Stimulated activated CD4-positive, alpha-beta T cell treated with anti-CD3 and anti-CD28 coated beads, Interleukin-4, amount 100 ng/mL, for 48 hours (primary cell): ENCODE measurements at places on chromosomes 4 and X.

- no peak for DNase-seq
These were observed 151.8 kb downstream of the SMIM20 start for GRCh38 chr4:26065833-26066232.

- DNase-seq, result no peak
These were observed 3.3 kb downstream of the TRIM2 start for GRCh38 chr4:153207567-153207966.

DNA sequence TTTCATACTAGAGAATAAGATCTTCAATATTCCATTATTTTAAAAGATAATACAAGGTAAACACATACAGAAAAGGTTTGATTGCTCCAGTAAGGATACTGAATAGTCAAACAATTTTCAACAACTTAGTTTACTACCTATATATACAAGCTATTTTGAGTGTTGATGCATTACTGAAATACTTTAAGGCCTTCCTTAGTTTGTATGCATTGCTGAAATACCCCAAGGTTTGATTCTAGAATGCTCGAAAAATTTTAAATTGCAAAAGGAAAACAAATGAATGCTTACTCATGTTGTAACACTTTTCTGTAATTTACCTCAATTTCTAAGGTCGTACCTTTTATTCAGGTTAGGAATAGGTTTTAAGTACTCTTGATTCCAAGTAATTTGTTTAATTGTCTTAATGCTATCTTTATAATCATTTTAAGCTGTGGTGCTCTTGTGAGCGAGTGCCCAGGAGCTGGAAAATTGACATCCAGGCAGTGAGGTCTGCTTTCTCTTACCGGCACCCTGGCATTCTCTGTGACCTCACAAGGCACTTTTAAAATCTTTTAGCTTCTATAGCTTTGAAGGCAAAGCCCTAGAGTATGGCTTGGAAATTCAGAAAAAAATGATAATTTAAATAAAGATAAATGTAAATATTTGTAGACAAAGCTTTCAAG, 114.0 kb downstream of the BMPR1B start:
- DNase-seq, result no peak

DNA sequence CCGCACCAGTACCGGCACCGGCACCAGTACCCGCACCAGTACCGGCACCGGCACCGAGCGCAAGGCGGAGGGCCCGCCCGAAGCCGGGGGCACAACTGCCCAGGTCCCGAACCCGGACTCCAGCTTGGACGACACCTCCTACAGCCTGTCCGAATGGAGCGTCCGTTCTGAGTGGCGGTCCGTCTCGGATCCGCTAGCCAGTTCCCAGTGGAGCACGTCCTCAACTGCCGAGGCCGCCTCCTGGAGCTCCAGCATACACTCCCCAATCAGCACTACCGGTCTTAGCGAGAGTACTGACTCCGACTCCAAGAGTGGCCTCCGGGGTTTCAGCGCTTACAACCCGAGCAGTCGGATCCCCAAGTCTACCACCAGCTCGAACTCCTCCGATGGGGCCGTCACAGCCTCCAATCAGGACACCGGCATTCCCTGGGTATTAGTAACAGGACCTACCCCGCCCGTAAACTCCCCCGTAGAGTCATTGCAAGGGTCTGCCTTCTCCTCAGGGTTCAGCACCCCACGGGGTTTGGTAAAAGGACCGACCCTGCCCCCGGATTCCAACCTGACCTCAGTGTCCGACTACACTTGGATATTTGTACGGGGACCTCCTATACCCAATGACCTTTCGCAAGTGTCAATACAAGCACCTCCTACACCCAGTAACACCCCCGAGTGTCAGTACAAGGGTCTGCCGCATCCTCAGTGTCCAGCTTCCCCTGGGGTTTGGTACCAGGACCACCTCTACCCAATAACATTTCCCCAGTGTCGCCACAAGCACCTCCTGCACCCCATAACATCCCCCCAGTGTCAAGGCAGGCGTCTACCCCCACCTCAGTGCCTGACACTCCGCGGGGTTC, 721 bp upstream of the MAOA start:
- DNase-seq, result peak; percentile 8

- DNase-seq, result no peak
These were observed 104.5 kb downstream of the AR start for GRCh38 chrX:67648361-67648760.

GRCh38 chr4:48780865-48781214, 761 bp upstream of the FRYL start:
- DNase-seq, result no peak

GRCh38 chr4:2830632-2831610, 12.7 kb upstream of the ADD1 start:
- no peak for DNase-seq

GRCh38 chrX:21374163-21374993, at the start of gene CNKSR2:
CNKSR2 (plus strand) TSS chrX:21374418; CDS start chrX:21374898, 480 bp downstream.
- DNase-seq, result peak; percentile 51

DNA sequence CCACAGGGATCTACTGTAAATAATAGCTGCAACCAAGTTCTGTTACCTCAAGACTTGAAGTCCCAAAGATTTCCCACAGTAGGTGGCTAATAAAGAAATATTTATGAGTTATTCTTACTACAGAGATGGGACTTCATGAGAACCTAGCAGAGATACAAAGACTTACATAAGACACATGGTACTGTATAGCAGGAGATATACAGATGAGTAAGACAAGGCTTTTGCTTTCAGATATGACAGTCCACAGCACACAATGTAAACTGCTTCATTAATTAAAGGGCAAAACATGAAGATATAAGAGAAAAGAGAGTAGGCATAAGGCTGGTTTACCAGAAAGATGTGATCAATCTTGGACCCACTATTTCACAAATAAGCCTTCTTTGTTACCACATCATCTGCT, 6.6 kb downstream of the ANKRD17 start:
- DNase-seq, result no peak

GRCh38 chr4:54539500-54540029, 118.2 kb upstream of the KIT start:
- DNase-seq, result no peak

DNA sequence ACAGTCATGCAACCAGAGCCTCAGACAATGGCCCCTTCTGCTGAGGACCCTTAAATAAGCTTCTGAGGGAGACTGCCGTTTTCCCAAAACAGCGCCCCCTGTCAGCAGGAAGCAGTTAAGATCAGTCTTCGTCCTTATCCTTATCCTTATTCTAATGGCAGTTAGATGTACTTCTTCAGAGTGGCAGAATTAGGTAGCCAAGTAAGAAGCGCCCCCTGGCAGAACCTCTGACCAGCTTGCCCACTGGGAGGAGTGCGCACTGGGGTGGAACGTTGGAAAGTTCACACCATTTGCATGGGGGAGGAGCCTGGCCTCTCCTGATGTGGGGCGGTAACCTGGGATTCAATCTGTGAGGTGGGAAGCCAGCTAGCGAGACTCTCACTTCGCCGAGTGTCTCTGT, 133.6 kb upstream of the QRFPR start:
- DNase-seq, result no peak

- DNase-seq, result no peak
These were observed 9.5 kb upstream of the TLR8 start for GRCh38 chrX:12896935-12897334.

GRCh38 chrX:131792789-131793462, 230.2 kb upstream of the STK26 start:
- DNase-seq, result no peak

- DNase-seq, result no peak
These were observed 207.8 kb upstream of the SLC7A11 start for GRCh38 chr4:138449938-138450337.

GRCh38 chr4:158033416-158034120, 139.3 kb downstream of the GASK1B start:
- no peak for DNase-seq

DNA sequence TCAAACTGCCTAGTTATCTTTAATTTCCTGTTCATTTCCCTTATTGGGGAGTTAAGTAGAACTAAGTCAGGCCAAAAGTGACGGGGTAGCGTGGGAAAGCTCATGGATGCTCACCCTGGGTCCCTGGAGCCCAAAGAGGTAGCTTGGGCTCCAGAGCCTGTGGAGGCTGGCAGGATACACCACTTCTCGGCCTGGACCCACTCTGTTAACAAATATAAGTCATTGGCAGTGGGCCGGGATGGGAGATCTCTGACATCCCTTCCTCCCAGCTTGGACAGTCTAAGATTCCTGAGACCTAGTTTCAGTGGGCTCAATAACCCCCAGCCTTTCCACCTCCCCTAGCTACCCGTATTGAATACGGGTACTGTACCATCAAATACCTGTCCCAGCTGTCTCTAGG, 106.1 kb downstream of the EFNB1 start:
- DNase-seq, result no peak

GRCh38 chrX:10015723-10016518, 48.8 kb downstream of the CLDN34 start:
- no peak for DNase-seq

GRCh38 chr4:146165840-146166239, 9.7 kb upstream of the LSM6 start:
- no peak for DNase-seq

DNA sequence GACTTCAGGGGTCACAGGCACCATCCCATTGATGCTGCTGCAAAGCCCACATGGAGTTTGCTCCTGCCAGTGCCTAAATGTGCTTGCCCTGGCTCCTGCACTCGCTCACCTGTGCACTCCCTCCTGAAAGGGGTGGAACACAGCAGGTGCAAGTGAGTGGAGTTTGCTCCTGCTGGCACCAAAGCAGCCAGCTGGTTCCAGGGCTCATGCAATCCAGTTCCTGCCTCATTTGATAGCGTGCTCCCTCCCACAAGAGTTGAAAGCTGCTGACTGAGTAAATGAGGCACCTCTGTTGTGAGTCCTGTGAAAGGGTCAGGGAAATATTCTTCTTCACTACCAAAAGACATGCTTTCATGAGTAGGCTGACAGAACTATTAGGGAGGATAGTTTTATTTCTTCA, 30.5 kb downstream of the CXCL8 start:
- no peak for DNase-seq

DNA sequence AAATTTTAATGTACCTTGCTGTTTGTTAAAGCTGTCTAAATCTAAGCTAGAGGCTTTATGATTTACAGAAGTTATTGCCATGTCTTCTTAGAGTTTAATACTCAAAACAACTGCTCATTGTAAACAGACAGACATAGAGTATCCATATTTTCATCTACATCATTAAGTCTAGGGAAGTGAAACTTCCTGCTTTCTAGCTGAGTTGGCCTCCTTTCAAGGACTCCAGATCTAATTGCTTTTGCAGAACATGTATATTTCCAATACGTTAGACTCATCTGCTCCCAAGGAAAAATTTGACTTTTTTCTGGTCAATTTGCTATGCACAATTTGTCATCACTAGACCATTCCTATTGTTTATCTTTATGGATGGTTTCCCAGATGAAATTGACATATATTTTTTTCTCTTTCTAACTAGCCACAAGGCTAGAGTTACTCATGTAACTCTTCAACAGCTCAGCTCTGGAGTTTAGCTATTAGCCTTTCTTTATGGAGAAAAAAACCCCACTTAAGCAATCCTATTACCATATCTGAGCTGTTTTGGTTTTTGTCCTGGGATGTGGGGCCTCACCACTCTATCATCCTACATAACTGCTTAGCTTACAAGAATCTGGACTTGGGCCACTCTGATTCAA, 122.9 kb downstream of the PPA2 start:
- no peak for DNase-seq

GRCh38 chr4:122830426-122831095, 3.9 kb downstream of the FGF2 start:
- DNase-seq, result no peak

DNA sequence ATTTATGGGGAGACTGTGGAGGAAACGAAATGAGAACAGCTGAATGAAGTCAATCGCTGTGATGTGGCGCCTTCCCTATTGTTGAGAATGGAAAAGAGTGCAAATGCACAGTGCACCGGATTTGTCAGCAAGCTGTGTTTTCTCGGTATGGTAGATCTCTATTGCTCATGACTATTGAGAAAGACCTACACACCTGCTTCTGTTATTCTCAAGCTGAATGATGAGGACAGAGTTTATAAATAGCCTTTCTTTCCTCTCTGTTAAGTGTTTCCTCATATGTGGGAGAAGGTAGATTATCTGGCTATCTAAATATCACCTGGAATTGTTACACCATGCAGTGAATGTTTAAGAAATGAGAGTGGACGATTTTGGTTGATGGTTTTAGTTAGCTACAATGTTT, 650.7 kb downstream of the IL1RAPL1 start:
- no peak for DNase-seq

DNA sequence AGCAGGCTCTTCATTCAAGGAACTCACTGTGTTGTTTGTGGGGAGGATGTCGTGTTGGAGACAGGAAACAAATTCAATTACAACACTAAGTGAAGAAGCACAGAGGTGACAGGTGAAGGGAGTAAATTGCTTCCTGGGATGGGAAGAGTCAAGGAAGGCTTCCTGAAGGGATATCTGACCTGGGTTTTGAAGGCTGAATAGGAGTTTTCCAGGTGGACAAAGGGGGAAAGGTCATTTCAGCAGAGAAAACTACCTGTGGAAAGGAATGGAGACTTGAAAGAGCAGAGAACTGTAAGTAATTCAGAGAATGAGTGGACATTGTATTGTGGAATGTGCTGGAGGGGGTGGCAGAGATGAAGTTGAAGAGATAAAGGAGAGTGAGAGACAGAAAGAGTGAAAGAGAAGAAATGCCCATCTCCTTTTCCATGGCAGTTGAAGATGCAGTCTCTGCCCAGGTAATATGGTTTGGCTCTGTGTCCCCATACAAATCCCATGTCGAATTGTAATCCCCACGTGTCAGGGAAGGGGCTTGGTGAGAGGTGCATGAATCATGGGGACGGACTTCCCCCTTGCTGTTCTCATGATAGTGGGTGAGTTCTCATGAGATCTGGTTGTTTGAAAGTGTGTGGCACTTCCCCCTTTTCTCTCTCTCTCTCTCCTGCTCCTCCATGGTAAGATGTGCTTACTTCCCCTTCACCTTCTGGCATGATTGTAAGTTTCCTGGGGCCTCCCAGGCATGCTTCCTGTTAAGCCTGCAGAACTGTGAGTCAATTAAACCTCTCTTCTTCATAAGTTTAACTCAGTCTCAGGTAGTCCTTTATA, 205.7 kb upstream of the BCOR start:
- DNase-seq, result no peak

GRCh38 chr4:25811841-25812240, 50.9 kb downstream of the SEL1L3 start:
- DNase-seq, result no peak

DNA sequence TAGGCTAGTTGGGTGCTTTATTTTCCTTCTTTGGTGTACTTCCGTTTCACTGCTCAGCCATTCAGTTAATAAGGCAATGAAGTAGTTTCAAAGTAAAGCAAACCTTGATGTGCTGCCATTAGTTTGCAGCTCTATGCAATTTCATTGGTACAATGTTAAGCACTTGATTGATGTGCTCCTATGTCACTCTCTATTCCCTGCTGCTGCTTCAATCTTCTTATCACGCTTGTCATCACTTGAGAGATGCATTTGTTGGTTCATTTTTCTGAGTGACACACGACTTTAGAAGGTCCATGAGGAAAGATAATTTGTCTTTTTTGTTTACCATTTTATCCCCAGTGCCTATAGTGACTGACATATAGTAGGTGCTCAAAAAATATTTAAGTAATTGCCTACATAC, 871.0 kb upstream of the PABPC4L start:
- DNase-seq, result no peak

DNA sequence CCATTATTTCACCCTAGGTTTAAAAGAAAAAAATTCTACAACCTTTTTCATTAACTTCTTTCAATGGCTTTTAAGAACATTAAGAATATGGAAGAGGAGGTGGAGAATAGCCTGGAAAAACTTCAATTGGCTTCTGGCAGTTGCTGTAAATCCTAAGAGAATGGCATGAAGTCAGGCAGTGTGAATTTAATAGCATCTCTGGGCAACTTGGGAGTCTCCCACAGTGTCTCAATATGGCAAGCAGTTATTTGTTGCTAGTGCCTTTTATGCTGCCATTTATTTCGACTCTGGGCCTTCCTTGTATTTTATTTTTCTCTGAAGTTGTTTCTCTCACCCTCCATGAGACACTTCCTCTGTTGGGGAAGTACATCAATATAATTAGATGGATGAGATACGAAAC, 322.1 kb downstream of the CBLL2 start:
- DNase-seq, result no peak
